SIG-M5 (cell line): ENCODE measurements at places on chromosomes 11 and 22.

DNA sequence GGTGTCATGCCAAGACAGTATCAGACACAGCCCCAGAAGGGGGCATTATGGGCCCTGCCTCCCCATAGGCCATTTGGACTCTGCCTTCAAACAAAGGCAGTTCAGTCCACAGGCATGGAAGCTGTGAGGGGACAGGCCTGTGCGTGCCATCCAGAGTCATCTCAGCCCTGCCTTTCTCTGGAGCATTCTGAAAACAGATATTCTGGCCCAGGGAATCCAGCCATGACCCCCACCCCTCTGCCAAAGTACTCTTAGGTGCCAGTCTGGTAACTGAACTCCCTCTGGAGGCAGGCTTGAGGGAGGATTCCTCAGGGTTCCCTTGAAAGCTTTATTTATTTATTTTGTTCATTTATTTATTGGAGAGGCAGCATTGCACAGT, 14.6 kb downstream of the IL10RA start:
- DNase-seq, result no peak

DNA sequence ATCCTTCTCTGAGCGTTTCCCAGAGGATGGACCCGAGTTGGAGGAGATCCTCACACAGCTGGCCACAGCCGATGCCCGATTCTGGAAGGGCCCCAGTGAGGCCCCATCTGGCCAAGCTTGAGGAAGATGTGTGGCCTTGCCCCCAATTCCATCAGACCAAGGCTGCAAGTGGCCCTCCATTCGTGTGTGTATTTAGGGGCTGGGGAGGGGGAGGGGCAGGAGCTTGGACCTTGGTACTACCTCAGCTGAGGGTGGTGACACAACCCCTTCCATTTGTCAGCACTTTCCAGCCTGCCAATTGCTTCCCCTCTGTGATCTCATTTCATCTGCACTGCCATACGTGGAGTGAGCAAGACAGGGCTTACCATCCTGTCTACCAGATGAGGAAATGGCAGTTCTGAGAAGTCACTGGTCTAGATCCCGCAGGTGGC, 1.3 kb upstream of the BBS1 start:
- no peak for DNase-seq

DNA sequence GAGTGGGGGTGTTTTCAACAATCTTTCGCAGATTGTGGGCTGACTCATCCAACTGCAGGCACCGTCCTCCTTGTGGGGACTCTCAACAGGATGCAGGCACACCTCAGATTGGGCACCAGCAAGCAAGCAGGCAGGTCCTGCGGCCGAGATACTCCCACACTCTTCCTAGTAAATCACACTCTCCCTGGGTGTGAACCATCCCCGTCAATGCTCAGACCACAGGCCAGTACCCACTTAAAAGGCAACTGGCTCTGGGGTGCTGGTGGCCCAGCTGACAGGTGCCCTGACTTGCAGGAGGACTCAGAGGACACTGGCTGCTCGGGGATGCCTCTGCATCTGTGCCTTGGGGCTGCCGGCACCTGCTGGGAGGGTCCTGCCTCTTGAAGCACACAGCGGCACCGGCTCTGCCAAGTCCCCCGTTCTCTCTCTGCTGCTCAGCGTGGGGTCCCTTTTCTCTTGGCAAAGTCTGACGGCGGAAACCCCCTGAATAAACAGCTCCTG, 282.5 kb downstream of the CTTN start:
- no peak for DNase-seq

GRCh38 chr11:78370406-78371172, 47.0 kb downstream of the GAB2 start:
- no peak for DNase-seq

DNA sequence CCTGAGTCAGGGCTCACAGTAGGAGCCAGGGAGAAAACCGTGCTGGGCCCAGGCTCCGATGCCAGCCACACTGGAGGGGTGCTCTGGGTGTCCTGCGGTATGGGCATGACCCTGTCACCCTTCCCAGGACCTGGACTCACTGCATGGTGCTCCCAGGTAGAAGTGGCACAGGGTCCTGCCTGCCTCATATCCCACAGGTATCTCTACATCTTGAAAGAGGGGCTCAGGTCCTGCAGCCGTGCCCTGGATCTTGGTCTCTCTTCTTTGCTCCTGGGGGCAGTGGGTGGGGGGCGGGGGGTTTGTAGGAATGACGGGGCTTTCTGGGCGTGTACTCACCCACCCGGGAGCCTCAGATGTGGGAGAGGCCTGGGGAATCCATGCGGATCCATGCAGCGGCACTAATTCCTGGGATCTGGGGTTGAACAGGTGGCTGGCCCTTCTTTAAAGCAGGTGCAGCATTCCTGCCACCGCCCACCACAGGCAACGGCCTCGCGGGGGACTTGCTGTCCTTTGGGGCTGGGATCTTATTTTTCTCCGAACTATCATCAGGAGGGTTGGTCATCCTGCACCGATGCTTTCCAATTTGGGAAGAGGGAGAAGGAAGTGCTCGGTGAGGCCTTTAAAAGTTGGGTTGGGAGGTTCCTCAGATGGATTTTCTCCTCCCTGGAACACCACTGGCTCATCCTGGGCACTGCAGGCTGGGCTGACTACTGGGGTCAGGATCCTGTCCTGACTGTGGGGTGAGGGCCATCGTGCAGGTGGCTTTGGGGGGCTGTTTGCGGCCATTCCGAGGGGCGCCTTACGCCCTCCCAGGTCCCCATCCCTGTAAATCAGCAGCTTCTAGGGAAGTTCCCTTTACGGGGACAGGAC, 886.4 kb downstream of the BRD1 start:
- no peak for DNase-seq

DNA sequence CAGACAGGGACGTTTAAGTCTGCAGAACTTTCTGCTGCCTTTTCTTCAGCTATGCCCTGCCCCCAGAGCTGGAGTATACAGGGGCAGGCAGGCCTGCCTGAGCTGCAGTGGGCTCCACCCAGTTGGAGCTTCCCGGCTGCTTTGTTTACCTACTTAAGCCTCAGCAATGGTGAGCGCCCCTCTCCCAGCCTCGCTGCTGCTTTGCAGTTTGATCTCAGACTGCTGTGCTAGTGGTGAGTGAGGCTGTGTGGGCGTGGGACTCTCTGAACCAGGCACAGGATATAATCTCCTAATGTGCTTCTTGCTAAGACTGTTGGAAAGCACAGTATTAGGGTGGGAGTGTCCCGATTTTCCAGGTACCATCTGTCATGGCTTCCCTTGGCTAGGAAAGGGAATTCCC, 38.5 kb downstream of the NELL1 start:
- no peak for DNase-seq

DNA sequence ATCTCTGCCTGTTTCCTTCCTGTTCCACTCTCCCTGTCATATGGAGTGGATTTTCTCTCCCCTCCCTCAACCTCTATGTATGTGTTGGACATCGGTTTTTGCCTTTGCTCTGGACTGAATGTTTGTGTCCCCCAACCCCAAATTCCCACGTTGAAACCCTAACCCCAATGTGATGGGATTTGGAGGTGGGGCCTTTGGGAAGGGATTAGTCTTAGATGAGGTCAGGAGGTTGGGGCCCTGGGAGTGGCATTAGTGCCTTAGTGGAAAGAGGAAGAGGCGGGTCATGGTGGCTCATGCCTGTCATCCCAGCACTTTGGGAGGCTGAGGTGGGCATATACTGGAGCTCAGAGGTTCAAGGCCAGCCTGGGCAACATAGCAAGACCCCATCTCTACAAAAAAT, 11.6 kb downstream of the TP53AIP1 start:
- DNase-seq, result no peak

DNA sequence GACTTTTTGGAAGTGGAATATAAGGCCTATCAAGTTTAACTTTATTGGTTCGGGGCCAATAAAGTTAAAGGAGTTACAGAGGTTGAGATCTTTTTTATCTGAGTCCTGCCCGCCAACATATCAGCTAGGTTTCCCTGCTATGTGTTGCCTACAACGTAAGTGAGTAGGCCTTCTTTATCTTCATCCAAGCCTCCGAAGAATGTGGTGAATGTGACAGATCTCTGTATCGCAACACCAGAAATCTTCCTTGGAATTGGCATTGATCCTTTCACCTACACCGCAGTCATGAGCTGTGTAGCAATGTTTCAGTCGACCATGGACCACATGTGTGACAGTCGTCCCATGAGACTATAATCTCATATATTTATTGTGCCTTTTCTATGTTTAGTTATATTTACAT, 37.3 kb upstream of the CADM1 start:
- no peak for DNase-seq
